ENCODE measurements at places on chromosomes 12 and 14.

DNA sequence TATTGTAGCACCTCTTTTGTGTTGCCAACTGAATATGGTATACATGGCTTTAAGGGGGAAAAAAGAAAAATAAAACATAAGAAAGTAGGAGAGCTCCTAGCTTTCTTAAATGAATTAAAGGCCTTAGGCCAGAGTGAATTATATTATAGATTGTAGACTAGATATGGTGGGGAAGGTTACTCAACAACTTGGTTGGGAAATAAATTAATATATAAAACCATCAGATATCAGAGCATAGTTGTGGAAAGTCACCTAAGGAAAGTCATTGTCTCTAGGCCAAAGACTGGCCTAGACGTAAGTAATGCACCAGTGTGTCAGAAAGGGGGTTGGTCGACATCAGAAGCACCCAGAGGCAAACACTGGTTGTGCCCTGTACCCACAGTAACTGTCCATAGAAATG lies 391.8 kb downstream of the RAD51B start:
- DNase-seq = no peak

DNA sequence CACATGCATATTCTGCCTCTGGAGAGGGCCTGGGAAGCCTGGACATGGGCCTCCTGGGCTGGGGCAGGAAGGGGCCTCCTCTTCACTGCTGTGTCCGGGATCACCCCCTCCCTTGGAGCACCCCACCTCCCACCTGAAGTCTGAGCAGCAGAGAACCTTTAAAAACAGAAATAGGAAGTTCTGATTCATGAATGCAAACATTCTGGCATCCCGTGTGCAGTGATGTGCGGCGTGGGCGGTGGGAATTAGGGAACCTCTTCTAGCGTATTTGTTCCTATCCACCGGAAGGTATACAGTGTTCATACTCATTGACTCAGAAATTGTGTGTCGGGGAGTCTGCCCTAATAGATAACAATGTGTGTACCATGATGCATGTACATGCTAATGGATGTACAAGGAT lies 46.2 kb downstream of the C14orf132 start:
- no peak for DNase-seq

GRCh38 chr12:95397571-95397970 lies 76.4 kb upstream of the METAP2 start:
- DNase-seq = no peak

GRCh38 chr12:51921017-51921725 lies 13.9 kb downstream of the ACVRL1 start:
- DNase-seq = no peak

DNA sequence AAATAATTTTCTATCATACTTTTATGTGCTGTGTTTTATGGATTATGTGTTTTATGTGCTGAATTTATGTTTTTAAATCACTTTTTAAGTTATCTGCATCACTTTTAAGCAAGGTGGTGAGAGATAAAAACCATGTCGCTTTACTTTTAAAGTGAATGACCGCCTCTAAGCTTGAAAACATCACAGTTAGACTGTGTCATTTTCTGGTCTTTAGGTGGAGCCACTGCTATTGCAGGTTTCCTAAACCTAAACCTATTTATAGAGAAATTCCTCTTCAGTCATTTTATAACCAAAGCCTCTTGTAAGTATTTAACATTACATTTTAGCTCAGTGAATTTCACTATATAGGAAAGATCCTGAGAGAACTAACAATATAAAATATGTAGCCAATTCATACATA lies 21.0 kb upstream of the MDM2 start:
- no peak for DNase-seq

DNA sequence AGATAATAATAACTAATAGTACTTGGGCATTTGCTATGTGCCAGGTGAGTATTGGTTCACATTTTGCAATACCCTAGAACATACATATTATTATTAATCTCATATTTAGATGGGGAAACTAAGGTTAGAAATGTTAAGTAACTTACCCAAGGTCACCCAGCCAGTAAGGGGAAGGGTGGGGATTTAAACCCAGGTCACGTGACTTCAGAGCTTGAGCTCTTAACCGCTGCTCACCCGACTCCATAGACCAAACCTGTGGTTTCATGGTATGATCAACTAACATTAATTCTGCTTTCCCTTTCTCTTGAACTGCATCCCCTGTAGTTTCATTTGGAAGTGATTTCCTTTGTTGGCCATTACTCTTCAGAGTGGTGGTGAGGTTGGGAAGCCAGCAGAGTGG lies 242.3 kb downstream of the NRXN3 start:
- no peak for DNase-seq

DNA sequence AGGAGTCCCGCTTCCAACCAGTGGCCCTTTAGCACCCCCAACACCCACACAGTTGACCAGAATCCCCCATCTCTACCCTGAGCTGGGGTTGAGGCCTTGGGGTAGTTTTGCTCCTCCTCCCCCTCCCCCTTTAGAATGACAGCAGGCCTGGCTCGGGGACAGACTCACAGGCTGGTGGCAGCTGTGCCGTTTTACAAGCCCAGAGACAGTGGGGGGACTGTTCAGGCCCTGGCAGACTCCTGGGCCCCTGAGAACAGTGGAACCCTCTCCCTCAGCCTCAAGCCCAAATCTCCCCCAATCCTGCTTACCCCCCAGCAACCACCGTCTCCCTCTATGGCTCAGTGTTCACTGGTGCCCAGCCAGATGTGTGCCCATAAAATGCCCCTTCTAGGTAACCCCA lies 10.1 kb downstream of the TMEM119 start:
- no peak for DNase-seq

Measured in stimulated activated CD8-positive, alpha-beta memory T cell treated with anti-CD3 and anti-CD28 coated beads, Interleukin-15, amount 100 ng/mL, for 4 hours (primary cell).